Cerebellar nuclear complex (tissue), 1 donor: ENCODE measurements at places on chromosomes 3 and 15.

GRCh38 chr3:70981231-70981880 is 602.2 kb downstream of the FOXP1 start:
- DNase-seq = no peak

DNA sequence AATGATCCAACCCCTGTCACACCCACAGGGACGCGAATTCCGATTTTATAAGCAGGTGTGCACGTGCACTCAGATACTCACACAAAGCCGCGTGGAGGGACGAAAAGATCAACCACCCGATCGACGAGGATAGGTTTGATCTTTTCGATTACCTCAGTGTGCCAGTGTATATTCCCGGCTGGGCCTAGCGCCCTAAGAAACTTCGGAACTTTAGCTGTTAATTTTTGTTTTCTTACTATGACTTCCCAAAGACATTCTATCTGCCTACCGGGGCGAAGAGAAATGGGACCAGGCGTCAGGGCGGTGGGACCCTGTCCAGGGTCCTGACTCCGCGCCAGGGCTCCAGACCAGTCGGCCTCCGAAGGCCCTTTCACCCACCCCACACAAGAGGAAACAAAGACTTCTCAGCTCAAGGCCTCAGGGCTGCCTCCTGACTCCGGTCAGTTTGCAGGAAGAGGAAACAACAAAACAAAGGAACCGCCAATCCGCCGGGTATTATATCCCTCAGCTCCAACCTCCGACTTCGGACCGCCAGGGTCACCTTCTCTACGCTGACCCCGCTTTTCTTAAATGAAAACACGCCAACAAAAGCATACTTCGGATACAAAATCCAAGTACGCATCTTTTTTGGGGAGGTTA is 6.8 kb downstream of the ONECUT1 start:
- DNase-seq = no peak

- no peak for DNase-seq
These were observed 90.4 kb downstream of the SUCLG2 start for GRCh38 chr3:67564008-67564407.

DNA sequence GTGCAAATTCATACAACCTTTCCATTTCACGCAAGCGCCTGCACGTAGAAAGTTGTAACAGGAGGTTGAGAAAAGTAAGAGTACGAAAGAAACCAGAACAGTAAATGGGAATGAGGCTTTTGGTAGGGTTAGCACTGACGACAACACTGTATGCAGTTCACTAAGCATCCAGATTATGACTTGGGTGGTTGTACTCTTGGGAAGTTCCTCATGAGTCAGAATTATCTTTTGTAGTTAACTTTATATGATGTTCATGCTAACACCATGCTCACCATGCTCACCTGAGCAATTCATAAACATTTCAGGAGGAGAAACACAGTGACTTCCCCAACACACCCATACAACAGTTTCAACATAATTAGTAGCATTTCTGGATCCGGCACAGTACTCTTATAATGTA is 3.0 kb upstream of the LPP start:
- no peak for DNase-seq

DNA sequence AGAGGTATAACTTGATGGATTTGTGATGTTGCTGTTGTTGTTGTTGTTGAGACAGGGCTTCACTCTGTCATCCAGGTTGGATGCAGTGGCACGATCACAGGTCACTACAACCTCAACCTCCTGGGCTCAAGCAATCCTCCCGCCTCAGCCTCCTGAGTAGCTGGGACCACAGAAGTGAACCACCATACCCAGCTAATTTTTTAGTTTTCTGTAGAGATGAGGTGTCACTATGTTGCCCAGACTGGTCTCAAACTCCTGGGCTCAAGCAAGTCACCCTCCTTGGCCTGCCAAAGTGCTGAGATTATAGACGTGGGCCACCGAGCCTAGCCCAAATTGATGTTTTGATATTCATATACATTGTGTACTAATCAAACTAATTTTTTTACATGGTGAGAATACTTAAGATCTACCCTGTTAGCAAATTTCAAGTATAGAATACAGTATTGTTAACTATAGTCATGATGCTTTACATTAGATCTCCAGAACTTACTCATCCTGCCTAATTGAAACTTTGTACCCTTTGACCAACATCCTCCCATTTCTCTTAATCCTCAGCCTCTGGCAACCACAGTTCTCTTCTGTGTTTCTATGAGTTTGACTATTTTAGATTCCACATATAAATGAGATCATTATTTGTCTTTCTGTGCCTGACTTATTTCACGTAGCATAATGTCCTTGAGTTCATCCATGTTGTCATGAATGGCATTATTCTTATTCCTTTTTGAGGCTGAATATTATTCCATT is 23.2 kb downstream of the LMCD1 start:
- no peak for DNase-seq

DNA sequence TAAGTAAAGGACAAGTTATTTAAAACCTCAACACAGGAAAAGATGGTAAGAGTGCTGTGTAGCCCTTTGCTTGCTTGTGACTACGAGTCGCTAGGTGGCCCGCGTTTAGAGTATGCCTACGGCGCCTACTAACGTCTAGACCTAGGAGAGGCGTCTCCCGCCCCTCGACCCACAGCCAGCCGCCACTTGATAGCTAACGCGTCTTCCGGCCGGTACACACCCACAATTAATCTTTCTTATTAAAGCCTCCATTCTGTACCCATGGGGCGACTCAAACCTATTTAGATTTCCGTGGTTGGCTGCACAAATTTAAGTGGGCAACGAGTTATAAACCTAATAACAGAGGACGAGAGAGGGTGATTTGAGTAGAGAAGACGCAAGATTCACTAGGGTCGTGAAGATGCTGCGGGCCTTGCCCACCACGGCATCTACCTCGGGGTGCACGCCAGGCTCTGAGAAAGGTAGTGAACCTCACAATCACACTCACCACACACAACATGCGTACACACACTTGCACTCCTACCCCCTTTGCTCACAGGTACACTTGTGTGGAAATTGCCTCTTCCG is 12.0 kb downstream of the SOX2 start:
- DNase-seq = no peak

DNA sequence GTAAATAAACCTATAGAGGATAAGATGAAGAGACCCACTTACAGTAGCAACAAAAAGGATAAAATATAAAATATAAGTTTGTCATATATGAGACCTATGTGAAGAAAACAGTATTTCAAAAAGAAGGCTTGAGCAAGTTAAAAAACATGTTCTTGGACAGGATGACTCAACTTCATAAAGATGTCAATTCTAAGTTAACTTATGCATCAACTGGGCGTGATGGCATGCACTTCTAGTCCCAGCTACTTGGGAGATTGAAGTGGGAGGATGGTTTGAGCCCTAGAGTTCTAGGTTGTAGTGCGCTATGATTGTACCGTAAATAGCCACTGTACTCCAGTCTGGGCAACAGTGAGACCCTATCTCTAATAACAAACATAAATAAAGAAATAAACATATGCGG is 59.7 kb downstream of the PDCD6IP start:
- DNase-seq = no peak

DNA sequence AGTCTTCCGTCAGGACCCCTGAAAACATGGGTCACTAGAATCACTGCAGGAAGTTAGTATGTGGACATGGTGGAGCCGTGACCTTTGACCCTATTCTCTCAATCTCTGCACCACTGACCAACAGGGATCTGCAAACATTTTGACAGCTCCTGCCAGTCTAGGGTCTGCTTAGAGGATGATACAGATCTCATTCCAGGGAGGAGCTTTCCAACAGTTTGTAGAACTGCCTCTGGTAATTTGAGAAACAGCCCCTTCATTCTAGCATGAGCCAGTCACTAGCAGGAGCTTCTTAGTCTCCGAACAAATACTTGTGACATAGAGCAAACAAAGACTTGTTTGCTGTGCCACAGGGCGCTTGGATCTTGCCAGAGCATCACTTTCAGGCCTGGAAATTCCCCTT is 270.3 kb upstream of the CFAP20DC start:
- DNase-seq = no peak

DNA sequence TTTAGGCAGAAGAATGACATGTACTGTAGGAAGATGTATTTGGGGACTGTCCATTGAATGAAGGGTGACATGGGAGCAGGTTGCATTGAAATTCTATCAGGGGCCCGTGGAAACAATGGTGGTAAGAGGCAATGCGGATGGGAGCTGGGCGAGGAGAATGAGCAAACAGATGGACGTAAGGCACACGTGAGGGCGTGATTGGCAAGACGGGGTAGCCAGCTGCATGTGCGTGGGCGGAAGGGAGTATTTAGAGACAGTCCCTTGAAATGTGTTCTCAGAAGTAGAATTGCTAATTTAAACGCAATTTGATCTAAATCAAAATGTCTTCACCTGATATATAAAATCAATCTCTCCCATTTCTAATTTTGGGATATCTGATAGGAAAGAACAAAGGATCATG is 62.3 kb downstream of the MEX3B start:
- no peak for DNase-seq

- DNase-seq = no peak
These were observed 1.1 kb downstream of the IGDCC3 start for GRCh38 chr15:65376767-65377104.

DNA sequence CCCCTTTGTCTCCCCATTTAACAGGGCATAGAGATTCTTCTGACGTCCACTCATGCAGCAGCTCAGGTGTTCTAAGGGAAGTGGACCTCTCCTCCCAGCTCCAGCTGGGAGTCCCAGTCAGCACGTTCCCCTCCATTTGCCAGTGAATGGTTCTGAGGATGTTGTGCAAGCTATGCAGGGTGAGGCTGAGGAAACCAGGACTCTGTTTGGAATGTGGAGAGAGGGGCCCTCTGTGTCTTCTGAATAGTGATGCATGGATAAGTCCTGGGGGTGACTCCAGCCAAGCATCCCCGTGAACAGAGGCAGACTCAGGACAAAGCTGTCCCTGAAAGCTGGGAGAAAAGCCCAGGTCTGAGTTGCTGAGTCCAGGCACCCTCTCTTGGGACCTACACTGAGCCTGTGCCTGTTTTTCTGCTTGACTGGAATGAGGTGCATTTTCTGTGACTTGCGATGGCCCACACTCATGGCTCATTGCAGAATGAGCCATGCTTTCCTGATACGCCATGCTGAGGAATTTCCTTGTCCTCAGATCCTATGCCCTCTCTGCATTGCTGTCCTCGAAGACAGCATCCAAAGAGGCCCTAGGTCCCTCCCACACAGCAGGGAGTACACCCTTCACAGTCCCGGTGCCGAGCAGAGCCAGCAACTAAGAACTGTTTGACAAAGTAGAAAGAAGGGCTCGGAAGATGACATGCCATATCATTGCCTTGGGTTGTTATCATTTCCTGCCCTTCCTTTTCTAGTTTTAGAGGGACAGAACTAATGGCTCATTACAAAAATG is 185.2 kb downstream of the ATP10A start:
- DNase-seq = no peak
